ENCODE measurements at places on chromosomes 12 and 14.

GRCh38 chr12:21379218-21379617 is 6.5 kb downstream of the IAPP start:
- DNase-seq: no peak

DNA sequence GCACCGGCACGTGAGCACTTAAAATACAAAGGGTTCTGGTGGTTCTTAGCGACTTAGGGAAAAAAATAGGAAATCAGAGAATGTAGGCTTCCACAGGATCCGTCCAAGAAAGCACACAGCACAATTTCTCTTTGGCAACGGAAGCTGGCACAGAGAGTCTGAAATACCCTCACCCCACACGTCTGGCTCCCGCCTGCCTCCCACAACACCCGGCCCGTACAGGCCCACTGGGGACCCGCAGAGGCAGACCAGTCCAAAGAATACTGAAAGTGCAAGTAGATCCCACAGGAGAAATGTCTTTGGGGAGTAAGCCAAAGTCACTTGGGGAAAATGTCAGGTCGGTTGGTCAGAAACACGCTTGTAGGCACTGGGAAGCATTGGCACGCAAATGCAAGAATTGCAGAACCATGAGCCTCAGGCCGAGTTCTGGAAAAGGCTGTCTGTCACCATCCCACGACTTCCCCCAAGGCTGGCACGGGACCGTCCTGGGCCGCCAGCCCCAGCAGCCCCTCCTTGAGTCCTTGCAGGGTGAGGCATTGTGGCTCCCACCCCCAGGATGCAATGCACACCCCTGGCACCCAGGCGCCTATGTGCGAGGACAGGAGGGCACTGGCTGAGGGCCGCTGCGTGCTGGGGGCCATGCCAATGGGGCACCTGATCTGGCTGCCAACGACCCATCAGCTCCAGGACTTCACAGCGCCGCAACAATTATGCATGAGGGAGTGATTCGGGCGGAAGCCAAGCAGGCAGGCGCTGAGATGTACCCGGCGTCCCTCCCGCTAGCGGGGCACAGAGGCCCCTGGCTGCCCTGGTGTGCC is 29.7 kb downstream of the CHGA start:
- no peak for DNase-seq

DNA sequence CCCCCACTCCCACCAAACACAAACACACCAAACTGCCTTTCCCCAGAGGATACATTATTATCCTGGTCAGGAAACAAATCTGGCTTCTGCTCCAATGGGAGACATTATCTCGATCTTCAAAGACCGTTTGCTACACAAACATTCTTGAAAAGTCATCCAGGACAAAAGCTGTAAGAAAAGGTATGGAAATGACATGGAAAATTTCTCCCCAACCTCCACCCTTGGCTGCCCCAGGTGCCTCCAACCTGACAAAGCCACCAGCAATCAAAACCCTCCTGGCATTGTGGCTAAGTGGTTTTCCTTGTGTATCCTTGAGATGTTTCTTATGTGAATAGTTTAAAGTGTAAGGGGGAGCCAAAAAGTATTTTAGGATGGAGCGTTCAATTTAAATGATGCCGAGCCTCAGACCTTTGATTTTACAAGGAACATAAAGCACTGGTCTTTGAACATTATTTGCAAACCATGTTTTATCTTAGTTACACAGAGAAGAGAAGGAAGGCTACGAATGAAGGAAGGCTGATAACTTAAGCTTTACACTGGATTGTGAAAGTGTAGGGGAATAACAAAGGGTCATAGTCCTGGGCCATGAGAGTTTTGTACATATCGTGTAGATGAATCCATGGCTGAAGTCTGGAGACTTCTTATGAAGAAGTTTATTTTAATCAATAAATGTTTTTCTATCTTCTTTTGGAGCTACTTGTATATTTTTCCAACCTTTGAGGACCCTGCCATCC is 418.9 kb upstream of the TMTC1 start:
- DNase-seq: no peak

DNA sequence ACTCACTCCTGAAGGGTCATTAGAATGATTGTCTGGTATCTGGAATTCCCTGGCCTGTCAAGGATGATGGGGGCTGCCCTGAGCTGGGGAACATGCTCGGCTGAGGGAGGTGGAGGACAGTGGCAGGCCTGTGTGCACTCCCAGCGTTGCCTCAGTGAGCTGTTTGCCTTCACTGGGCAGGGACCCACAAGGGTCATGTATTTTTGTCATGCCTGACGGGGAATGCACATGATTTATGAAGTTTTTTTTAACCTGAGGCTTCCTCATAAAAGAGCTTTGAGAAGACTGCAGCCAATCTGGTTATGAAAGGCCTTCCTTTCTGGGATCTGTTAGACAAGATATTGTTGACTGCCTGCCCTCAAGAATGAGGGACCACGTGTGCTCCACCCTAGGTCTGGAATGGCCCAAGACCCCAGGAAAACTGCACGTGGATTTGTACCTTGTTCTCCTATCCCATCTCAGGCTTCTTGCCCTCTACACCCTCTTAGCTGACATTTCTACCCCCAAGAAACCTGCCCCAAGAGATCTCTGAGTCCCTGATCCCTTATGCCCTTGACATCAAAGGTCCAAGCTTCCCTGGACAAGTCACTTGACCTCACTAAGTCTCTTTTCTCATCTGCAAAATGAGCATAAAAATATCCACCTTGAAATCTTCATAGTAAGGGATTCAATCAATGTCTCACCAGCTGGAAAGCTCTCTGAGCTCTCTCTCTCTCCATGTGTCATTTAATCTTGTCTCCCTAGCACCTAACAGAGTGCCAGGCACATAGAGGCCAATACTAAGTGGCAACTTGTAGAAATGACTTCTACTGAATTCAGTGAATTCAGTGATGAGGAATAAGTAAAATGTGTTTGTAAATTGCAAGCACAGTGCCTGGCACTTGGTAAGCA is 24.5 kb upstream of the COL2A1 start:
- no peak for DNase-seq

- no peak for DNase-seq
Observed at GRCh38 chr12:92952394-92952793, 23.3 kb upstream of the EEA1 start.

Data from stimulated activated CD4-positive, alpha-beta T cell treated with anti-CD3 and anti-CD28 coated beads, Interleukin-4, amount 100 ng/mL, for 4 hours (primary cell).